Activated naive CD8-positive, alpha-beta T cell treated with anti-CD3 and anti-CD28 coated beads, Interleukin-2, amount 50 U/mL, for 16 hours (primary cell): ENCODE measurements at places on chromosomes 13 and 19.

DNA sequence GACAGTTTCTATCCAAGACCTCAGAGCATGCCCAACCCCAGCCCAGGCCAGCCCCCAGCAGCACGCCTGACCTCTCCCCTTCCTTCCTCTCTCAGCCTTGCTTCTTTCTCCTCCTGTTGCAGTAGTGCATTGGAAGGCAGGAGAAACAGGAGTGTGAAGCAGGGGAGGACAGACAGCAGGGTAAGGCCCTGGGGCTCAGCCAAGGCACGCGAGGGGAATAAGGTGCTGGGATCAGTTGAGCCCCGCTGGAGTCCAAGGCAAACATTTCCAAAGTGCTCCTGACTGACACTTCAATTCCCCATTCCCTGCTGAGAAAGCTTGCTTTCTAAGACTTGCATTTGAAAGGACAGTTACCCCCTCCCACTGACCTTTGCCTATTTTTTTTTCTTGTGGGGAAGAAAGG, 73.1 kb upstream of the OLFM4 start:
- DNase-seq: no peak

DNA sequence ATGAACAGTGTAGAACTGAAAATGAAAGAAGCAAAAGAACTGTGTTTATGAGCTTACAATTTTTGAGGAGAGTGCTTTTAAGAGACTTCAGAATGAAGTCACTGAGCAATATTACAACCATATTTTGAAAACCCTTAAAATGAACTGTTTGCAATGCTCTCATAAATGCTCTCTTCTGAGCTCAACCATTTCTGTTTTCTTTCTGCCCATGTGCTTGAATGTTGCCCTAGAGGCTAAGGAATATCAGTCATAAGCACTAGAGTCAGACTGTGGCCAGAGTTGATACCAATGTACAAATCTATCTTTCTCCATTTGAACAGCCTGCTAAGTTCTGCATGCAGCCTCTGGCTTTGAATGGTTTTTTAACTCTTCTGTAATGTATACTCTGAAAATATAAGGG, 1092.8 kb downstream of the PCDH9 start:
- no peak for DNase-seq

DNA sequence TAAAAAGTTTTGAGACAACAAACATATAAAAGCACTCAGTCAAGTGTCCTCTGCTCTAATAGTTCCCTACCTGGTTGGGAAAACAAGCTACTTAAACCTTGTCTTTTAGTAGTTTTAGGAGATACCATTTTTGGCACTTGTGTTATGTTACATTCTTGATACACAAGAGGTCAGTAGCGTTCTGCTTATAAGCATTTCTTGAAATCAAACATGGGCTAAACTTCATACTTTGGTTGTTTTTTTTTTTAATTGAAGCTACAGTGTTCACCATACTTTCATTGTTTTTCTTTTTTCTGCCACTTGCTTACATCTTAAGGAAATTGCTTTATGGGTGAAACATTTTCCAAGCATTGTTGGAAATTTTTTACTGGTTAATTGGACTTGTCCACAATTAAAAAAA, 12.9 kb downstream of the NHLRC3 start:
- no peak for DNase-seq

- DNase-seq: no peak
Observed at GRCh38 chr13:35499676-35500075, 23.2 kb upstream of the MAB21L1 start.

GRCh38 chr19:8831832-8832131, 322 bp downstream of the ZNF558 start:
- DNase-seq: no peak

GRCh38 chr13:77565635-77566034, 30.1 kb downstream of the SCEL start:
- DNase-seq: no peak

DNA sequence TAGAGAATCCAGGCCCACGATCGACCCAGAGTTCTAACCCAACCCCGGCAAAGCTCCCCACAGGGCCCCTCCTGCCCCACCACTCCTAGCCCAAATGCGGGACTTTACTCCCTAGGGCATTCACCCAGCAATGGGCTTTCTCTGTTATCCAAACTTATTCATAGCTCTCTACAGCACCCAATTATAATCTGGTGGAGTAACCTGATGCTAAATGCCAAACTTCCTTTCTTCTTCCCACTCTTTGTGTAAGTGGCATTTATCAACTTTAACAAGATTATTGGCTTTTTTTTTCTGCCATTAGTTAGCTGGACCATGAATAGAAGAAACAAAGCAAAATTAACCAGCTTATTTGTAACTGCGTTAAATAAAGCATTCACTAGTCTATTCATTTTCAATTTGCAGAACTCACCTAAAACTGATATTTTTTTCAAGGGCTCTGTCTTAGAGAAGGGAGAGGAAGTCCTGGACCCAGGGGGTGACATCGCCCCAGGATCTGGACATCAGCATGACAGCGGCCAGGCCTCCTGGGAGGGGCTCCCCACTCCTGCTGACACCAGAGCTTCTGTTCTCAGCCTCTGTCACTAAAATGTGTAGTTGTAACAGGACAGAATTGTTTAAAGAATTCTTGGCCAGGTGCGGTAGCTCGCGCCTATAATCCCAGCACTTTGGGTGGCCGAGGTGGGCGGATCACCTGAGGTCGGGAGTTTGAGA, 1.5 kb downstream of the FAM124A start:
- DNase-seq: no peak

DNA sequence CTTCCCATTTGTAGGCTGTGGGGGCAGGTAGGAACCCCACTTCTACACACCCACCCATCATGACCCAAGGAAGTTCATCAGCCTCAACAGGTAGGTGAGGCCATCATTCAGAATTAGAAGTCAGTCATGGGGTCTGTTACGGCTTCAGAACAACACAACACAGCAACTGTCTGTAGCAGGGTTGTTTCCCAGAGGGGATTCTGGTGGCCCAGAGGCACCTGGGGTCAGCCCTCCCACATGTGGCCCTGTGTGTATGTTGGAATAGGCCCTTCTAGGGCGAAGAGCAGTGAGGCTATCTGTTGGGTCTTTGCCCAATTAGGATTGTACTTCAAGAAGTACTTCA, 3.4 kb downstream of the IGFLR1 start:
- DNase-seq: no peak

- no peak for DNase-seq
Observed at GRCh38 chr13:50519866-50520265, 323.6 kb downstream of the DLEU7 start.

DNA sequence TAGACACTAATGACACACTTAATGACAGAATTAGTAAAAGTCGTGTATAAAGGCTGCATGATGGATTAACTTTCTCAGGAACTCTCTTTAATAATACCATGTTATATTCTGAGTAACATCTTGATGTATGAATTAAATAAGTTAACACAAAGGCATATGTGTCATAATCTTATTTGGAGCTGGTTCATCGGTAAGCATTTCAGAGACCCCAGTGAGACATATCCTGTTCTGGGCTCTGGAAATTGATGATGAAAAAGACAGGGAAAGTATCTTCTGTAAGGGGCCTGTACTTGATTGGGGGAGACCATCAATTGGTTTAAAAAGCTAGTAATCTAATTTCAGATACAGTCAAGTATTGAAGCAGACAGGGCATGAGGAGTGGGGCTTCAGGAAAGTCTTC, 547.9 kb downstream of the GPC6 start:
- no peak for DNase-seq

GRCh38 chr13:44840131-44840530, 149.1 kb downstream of the NUFIP1 start:
- no peak for DNase-seq

- DNase-seq: no peak
Observed at GRCh38 chr19:39596911-39597310, 5.4 kb upstream of the LGALS13 start.

DNA sequence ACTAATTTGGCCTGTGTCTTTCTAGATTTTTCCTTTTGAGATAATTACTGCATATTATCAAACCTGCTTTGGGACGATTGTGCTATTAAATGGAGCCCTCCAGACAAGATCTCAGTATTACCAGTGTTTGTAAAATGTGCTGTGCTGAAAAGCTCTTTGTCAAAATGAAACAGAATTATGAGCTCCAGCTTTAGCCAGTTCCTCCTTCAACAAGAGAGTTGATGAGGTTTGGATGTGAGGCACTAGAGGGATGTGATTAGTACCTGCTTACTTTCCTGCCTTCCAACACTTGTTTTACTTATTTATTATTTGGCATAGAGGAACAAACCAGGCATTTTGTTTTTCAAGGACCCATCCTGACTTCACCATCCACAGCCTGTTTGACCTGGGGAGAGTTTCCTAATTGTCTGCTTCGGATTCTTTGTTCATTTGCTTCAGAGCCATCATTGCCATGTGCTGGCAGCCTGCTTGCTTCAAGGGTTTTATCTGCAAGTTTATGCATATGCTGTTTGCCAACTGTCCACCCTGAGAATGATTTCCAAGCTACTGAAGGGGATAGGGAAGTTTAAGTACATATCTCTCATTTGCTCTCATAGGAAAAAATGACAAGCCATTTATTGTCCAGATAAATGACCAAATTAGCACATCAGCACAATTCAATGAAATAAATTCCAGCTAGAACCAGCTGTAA, 32.9 kb upstream of the CPB2 start:
- DNase-seq: no peak

GRCh38 chr19:56978023-56978565, 137.6 kb upstream of the PEG3 start:
- no peak for DNase-seq

GRCh38 chr13:38883783-38884182, 106.8 kb downstream of the STOML3 start:
- no peak for DNase-seq

DNA sequence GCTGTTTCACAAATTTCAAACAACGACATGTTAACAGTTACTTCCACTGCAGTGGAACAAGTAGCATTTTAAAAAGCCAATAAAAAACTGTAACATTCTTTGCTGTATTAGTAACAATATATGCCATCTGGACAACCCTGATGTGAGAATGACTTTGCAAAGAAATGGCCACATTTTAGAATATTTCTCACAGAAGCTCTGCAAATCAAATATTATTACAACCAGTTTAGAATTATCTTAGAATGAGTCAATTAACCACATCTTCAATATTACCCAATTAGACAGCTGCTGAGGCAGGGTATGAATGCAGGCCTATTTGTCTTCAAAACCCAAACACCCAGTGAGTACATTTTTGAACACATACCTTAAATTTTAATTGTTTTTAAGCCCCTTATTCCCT, 3.2 kb downstream of the ZNF699 start:
- DNase-seq: no peak

GRCh38 chr19:14418856-14419105, 360 bp downstream of the DDX39A start:
- DNase-seq: peak; percentile 67

DNA sequence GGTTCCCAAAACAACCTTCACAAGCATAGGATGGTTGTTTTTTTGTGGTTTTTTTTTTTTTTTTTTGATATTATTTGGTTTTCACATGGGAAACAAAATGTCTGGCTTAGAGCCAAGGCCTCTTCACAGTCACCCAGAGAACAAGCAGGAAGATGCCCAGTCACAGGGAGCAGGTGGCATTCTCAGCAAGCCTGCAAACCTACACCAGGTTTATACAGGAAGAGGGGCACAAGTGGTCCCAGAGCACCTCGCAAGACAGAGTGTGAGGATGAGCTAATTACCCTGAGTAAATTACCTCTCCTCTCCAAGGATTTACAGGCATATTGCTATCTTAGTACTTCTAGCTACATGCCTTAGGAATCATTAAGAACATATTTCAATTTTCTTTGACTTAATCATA, 1375.6 kb downstream of the EFNB2 start:
- DNase-seq: no peak

- no peak for DNase-seq
Observed at GRCh38 chr13:42964761-42965161, 27.3 kb downstream of the EPSTI1 start.

- no peak for DNase-seq
Observed at GRCh38 chr13:102845289-102845629, 573 bp upstream of the ERCC5 start.

DNA sequence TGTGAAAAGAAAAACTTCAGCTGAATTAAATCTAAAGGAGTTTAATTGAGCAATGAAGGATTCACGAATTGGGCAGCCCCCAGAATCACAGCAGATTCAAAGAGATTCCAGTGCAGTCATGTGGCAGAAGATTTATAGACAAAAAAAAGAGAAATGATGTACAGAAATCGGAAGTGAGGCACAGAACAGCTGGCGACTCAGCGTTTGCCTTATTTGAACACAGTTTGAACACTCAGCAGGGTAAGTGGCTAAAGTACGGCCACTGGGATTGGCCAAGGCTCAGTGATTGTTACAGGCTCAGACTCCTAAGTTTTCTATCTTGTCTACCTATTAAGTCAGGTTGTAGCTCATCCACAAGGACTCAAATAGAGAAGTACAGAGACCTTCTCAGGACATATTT, 11.6 kb upstream of the CFAP97D2 start:
- no peak for DNase-seq

GRCh38 chr19:10863107-10863717, 8.1 kb upstream of the CARM1 start:
- no peak for DNase-seq

- DNase-seq: no peak
Observed at GRCh38 chr13:24225062-24225461, 64.5 kb downstream of the SPATA13 start.

DNA sequence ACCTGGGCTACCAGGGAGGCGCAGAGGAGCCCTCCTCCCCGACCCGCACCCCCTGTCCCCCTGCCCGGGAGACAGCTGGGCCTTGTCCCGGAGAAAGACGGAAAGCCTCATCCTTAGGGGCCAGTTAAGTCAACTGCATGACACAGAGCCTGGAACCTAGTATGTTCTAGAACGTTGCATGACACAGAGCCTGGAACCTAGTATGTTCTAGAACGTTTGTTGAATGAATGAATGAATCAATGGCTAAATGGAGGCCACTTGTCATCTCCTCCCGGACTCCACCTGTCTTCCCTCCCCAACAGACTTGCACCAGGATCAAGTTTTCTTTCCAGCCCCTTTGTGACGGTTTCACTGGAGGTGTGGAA, 706 bp downstream of the SERP2 start:
- DNase-seq: no peak

DNA sequence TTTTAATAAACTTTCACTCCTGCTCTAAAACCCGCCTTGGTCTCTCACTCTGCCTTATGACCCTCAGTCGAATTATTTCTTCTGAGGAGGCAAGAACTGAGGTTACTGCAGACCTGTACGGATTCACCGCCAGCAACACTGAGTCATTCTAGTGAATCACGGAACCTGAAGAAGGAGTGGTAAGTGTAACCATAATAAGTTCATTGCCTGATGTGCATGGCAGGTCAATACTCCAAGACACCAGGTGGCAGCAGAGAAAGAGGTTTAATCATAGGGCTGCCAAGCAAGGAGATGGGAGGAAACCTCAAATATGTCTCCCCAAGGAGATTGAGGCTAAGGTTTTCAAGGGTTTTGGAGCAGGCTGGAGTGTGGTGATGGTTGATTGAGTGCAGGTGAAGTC, 204.3 kb upstream of the IPO5 start:
- DNase-seq: no peak

- DNase-seq: no peak
Observed at GRCh38 chr13:60765700-60766411, 368.8 kb downstream of the TDRD3 start.

GRCh38 chr19:54389553-54389952, 24.8 kb upstream of the LAIR1 start:
- no peak for DNase-seq

GRCh38 chr13:94914895-94915294, 202.6 kb upstream of the SOX21 start:
- no peak for DNase-seq
